ENCODE measurements at places on chromosomes 5 and 9.

GRCh38 chr5:59756373-59757035 is 137.0 kb downstream of the PDE4D start:
- no peak for DNase-seq

DNA sequence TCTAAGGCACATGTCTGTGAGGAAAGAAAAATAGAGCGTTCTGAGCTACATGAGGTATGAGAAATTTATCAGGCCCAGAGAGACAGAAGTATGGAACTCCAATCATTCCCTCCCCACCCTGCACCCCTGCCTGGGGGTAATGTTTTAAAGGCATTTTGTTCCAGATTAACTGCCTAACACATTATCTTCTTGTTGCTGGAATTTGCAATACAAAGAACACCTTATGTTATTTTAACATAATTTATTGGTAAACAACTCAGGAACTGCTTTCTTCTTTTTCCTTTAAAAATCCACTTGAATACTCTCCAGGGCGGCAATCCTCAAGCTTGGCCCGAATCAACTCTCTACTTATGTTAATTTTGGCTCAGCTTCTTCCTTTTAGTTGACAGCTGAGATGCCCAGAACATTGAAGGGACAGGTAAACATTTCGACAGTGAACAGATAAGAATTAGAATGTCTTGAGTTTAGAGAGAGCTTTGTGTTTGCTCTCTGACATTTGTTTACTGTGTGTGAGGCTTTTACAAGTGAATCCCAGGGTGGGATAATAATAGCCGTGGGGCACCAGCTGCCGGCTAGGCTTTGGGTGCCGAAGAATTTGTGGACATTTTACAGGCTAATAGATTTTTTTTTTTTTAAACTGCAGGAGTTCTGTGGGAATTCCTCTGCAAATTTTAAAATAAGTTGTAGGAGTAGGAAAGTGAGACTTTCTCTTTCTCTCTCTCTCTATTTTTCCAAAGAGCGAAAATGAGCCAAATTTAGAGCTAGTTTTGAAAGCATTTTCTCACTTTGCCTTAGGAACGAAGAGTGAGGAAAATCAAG is 96.4 kb upstream of the TAF11L2 start:
- DNase-seq: no peak

- DNase-seq: no peak
Observed at GRCh38 chr5:72234265-72234700, 85.8 kb downstream of the MRPS27 start.

GRCh38 chr9:37486616-37487548 is 1.1 kb downstream of the POLR1E start:
- no peak for DNase-seq

DNA sequence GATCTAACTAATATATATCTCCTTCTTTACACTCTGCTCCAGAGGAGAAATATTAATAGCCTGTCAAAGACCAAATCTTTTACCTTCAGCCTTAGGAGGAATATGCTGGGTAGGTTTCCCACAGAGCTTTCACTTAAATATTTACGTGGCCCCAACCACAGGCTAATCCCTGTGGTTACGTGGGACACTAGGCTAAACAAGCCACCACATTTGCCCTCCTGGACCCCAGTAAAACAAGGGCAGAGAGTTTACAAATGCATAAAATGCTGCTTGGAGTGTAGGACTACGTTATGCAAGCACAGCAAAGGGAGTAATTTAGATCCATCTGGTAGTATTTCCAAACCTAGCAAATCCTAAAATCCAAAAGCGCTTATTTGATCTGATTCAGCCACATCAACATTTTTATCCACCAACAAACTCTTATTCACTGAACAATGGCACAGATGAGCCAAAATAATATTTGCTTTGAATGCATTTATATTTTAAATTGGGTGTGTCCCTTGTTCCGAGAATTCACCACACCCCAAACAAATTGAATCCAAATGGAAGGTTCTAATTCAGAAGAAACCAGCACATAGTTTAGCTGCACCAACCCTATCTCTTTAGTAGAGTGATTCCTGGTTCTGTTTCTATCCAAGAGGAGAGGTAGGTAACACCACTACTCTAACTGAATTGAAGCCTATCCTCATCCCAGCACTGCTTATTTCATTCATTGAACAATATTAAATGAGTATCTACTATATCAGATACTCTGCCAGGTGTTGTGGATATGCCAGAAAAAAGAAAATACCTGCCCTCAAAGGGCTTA is 179.0 kb downstream of the TSSK1B start:
- no peak for DNase-seq

GRCh38 chr9:111423389-111423788 is 60.8 kb downstream of the ECPAS start:
- no peak for DNase-seq

DNA sequence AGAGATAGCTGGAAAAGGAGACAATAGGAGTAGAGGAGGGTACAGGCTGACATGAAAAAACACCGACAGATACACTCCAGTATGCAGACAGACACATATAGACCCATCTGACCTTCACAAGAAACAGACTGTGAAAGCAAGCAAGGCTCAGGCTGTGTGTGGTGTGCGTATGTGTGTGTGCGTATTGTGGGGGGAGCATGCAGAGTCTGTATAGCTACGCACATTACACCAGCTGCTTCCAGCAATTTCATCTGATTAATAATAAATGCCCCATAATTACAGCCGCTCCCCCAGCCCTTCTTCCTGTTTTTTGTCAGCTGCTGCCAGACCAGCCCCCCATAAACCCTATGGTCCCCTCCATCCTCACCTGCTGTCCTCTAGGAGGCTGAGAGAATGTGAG is 6.7 kb downstream of the CNTFR start:
- DNase-seq: no peak

DNA sequence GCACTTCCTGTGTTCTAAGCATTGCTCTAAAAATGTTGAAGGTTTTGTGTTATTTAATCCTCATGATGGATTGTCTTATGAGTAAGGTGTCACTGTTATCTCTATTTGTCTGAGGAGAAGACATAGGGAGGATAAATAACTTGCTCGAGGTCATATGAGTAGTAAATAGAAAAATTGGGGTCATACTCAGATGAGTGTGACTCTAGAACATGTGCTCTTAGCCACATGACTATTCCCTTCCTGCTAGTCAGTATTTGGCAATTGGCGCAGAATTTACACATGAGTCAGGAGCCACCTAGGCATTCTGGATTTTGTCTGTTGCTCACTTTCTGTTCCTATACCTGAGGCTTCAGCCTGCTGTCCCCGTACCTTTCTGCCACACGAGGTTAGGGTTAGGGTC is 234.6 kb upstream of the CD180 start:
- DNase-seq: no peak

DNA sequence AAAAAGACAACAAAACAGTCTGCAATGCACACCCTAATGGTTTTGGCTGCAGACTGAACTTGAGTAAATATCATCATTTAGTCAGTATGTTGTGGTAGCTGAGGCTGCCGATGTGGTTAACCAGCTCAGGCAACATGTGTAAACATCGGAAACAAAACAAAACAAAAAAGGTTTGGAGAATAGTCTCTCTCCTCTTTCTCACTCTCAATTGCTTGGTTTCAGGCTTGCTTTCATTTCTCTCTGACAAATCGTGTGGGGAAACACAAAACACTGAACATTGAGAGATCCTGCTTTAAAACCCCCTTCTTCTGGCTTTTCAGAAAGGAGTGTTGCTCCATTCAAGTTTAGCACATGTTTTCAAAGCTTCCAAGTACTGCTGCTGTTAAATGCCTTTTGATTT is 453.3 kb downstream of the BNC2 start:
- DNase-seq: no peak

DNA sequence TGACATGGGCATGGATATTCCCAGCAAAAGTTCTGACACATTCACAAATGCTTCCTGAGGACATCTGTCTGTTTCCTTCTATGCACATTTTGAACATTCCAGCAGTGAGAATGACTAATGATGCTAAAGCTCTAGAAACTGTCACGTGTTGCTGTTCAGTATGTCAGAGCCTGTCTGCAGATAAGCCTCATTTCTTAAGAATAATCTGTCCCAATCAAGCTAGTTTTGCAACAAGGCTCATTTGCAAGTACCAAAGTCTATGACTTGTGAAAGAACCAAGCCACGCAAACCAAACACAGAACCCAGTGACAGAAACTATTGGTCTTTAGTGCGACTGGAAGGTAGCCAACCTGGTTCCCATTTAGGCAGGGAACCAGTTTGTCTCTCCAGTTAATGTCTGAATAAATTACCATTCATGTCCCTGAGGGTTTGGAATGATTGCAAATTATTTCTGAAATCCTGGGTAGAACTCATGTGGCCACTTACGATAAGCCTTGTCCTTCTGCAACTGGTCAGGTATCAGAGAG is 178.5 kb downstream of the C9orf152 start:
- DNase-seq: no peak

DNA sequence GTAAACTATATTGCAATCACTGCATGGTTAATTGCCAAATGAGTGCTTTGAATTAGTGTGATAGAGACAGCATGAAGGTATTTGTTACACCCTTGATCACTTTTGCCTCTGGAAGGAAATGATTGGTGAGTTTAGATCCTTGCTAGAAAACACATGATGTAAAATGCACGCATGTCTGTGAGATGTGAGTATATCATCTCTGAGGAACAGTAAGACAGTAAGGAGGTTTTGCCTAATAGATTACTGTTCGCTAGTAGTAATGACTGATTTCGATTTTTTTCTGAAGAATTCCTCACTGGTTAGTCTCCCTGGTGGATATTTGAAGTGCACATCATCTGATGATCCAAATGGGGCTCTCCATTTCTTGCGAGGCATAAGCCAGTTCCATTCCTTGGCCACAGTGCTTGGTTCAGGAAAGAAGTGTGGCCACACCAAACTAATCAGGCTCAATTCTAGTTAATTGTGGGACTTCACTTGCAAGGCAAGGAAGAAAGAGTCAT is 156.4 kb upstream of the ADRA1B start:
- no peak for DNase-seq

DNA sequence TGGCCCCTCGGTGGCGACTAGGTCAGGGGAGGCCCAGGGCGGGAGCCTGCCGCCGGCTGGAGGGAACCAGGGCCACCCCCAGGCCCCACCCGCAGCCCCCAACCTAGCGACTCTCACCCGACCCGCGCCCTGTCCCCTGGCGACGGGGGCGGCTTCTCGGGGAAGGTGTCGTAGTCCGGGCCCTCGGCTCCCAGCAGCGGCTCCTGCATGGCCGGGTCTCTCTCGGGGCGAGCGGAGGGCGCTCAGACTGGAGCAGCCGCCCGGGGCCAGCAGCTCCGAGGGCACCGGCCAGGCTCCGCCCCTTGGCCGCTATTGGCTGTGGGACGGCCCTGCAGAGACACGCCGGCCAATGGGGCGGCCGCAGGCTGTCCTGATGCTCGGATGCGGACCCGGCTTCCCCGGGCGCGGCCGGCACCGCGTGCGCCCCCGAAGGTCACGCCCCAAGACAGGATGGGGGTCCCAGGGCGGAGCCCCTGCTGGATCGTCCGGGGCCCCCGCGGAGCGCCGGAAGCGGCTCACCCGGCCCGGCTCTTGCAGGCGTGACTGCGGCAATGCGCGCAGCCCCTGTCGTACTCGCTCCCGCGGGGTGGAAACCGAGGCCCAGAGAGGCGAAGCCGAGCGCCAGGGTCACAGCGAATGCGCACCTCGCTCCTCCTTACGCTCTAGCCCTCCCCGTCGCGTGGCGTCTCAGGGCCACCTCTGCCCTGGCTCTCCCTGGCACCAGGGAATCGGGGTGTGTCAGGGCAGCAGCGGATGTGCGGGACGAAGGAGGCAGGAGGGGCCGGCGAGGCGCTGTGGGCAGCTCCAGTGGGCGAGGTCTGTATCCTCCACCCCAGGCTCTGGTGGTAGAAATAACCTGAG is at the start of gene SLC2A6:
TSS of gene SLC2A6 (minus strand) at position 249 of the 861 bp plus-strand sequence. CDS start at position 209, 40 bp downstream.
- DNase-seq: peak; percentile 53

DNA sequence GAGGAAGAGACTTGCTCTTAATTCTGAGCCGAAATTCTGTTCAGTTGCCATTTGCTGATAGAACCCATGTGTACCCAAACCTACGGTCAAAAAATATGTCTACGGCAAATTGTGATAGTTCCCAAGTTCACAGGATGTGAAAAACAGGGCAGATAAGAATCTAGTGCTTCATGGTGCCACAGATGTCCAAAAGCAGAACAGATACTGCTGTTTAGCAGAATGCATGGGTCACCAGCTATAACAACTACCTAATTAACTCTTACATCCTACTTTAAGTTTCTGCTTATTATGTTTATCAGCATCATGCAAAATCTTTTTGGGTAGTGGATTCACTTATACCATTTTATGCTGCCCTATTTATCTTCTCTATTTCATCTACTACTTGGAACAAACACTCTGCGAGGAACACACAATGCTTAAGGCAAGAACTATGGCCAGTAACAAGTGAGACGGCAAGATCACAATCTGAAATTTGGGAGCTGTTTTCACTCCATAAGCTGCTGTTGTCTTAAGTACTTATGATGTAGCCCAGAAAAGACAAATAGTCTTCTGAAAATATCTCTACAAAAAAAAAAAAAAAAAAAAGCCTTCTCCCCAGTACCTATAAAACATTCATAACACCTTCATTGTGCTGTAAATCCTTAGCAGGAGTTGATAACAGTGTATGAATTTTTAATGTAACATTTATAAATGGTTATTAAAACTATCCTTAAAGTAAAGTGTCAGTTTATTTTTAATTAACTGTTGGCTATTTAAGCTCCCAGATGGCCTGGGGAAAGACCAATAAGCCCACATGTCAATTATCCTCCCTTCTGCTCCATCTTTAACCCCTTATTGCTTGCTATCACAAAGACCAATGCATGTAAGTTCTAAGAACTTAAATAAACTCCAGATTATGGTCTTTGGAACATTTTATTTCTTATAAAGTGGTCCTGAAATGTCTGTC is 232.3 kb downstream of the TLR4 start:
- DNase-seq: no peak

DNA sequence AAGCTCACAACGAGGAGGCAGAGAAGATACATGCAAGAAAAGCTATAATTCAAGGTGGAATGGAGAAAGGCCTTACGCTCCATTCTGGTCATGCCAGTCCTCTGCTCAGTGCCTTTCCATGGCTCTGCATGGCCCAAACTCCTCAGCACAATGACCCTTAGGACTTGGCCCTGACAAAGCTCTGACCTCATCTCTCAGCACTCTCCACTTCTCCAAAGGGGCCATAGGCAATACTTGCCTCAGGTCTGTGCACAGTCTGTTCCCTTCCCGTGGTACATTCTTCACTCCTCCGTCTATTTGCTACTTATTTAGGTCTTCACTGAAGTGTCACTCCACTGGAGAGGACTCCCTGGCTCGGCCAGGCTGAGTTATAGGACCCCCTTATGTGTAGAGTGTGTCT is 24.7 kb downstream of the SLC36A3 start:
- no peak for DNase-seq

DNA sequence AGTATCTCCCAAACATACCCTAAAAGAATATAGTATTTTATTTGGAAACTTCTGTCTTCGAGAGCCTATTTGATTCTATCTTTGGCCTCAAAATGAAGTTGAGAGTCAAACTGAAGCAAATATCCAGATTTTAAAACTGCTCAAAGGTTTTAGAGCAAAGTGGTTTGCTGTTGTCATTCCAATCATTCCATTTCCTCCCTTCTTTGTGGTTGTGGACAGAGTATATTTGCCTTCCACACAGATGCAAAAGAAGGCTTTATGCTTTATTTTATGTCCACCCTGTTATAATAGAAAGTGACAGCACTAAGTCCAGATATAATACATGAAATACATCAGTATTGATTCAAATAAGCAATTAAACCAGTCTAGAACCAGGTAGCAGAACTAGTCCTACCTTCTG is 12.4 kb downstream of the GZMK start:
- no peak for DNase-seq

Measured in stimulated activated CD4-positive, alpha-beta T cell treated with anti-CD3 and anti-CD28 coated beads, Interleukin-1b, Interleukin-23, amount 100 ng/mL, for 1 hour (primary cell).